ENCODE measurements at places on chromosomes 1 and 21. TPM values are rescaled to one million over a fixed set of nuclear protein-coding genes. Genes with fewer than 3 reads are reported as not detected.

DNA sequence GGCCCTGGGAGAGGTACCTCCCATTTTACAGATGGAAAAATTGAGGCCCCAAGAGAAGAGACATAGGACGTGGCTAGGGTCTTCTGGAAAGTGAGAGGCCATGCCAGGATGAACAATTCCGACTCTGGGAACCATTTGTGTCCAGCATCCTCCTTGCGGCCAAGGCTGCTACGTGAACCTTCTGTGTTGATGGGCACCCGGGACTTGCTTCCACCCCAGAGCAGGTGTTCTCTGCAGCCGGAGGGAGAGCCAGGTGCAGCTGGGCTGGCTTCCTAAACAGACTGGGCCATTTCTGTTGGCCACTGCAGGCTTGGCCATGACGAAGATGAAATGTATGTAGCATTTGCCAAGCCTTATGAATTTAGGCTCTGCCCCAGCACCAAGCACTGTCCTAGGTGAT lies 118.9 kb downstream of the PRDM2 start:
- no peak for DNase-seq

TDRD5 gene
- not detected for total RNA-seq

GRCh38 chr1:180909462-180909976 lies 3.2 kb upstream of the KIAA1614 start:
- DNase-seq: no peak

NOS1AP gene
- not detected for total RNA-seq

IL24 gene
- not detected for total RNA-seq

DNA sequence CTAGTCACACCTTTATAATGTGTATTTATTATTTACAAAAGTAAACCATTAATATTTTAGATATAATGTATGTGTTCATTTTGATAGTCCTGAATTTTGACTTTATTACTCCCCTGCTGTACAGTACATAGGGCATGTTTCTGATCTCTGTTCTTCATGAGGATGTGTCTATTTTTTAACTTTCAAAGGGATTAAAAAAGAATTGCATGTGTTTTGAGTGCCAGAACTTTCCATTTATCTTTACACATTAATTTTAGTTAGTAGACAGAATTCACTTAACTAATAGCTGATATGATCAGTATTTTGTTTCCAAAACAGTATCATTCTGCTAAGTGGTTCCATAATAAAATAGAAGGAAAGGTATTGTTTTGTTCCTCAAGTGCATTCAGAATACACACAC lies 3.1 kb downstream of the PBX1 start:
- no peak for DNase-seq

DNA sequence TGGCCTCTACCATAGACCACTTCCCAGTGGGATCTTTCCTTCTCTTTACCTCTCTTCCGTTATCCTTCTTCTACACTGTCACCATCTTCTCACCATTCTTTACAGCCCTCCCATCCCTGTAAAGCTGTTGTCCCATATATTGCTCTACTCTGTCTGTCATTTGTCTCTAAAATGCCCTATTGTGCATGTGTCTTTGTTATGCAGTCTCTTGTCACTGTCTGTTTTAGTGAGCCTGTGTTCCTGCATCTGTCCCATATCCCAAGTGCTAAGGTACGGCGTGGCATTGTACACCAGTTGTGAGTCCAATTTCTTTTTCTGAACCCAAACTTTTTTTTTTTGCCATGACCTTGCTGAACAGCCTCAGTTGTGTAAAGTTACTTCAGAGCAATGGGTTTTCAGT lies 8.8 kb upstream of the ZBTB18 start:
- DNase-seq: no peak

DNA sequence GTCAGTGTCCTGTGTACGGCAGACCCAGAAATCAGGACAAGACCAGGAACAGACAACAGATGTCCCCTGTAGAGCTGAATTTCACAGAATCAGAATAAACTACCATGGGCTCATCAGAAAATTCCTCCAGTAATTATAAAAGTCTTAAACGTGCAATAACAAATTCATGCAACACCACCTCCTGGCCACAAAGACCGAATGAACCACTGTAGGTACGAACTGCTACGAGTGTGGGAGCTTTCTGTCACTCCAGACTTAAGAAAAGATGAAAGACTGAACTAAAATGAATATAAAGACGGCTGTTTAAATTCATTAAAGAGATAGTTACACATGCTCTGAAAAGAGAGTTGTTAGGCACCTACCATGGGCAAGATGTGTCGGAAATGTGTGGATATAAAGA lies 333.5 kb downstream of the RRAGC start:
- no peak for DNase-seq

OR6K3 gene
- total RNA-seq: not detected

ADAM30 gene
- total RNA-seq: not detected

DNA sequence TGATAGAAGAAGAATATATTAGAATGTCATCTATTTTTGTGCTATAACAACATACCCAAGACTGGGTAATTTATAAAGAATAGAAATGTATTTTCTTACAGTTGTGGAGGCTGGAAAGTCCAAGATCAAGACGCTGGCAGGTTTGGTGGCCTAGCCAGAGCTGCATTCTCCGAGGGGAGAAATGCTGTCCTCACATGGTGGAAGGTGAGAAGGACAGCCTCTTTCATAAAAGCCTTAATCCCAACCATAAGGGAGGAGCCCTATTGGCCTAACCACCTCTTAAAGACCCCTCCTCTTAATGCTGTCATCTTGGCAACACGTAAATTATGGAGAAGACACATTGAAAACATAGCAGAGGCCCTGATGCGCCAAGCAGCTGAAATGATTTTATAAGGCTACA lies 60.1 kb upstream of the KAZN start:
- DNase-seq: no peak
